Thoracic aorta (tissue), 2 donors: ENCODE measurements at places on chromosomes 3 and 15.

GRCh38 chr3:68206524-68207117 is 552.2 kb upstream of the SUCLG2 start:
- no peak for DNase-seq
- no peaks in the 10 kb centered on the region for H3K36me3 ChIP-seq
- H3K4me3 ChIP-seq: no peak overlapping the region
- no peak overlapping the region for H3K27ac ChIP-seq
- no peaks in the 10 kb centered on the region for H3K4me1 ChIP-seq

GRCh38 chr15:78012643-78013077 is 64.9 kb downstream of the TBC1D2B start:
- peaks cover 3% of the 10 kb centered on the region for H3K4me1 ChIP-seq
- H3K27me3 ChIP-seq: no peaks in the 10 kb centered on the region
- H3K27ac ChIP-seq: no peak overlapping the region
- H3K4me3 ChIP-seq: no peak overlapping the region
- no peak for DNase-seq

DNA sequence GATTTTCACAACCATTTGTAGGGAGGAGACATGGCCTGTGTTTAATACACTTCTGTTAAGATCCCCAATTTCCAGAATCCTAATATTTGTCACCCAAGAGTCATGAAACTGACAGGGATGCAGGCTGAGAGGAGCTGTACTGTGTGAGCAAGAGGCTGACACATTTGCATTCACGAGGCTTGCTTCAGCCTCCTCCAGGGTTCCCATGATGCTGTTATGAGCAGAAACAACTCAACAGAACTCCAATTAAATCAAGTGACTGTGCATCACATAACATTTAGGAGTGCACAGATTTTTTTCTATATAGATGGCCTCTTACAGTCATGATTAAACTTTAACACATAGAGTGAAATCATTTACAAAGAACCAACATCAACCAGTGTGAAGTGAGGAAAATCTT is 292.3 kb upstream of the STT3B start:
- H3K27ac ChIP-seq: no peak overlapping the region
- no peaks in the 10 kb centered on the region for H3K27me3 ChIP-seq
- no peak overlapping the region for H3K4me3 ChIP-seq
- DNase-seq: no peak
- no peaks in the 10 kb centered on the region for H3K36me3 ChIP-seq

- H3K4me3 ChIP-seq: no peak overlapping the region
- no peak overlapping the region for H3K27ac ChIP-seq
- no peaks in the 10 kb centered on the region for H3K4me1 ChIP-seq
- H3K27me3 ChIP-seq: no peaks in the 10 kb centered on the region
- DNase-seq: no peak
Measured at GRCh38 chr3:5977331-5977730, 789.8 kb downstream of the EDEM1 start.
